B cell (primary cell): ENCODE measurements at places on chromosomes 5 and 9.
A peak's percentile ranks its signal among the peaks of the same experiment; 100 is the strongest.

DNA sequence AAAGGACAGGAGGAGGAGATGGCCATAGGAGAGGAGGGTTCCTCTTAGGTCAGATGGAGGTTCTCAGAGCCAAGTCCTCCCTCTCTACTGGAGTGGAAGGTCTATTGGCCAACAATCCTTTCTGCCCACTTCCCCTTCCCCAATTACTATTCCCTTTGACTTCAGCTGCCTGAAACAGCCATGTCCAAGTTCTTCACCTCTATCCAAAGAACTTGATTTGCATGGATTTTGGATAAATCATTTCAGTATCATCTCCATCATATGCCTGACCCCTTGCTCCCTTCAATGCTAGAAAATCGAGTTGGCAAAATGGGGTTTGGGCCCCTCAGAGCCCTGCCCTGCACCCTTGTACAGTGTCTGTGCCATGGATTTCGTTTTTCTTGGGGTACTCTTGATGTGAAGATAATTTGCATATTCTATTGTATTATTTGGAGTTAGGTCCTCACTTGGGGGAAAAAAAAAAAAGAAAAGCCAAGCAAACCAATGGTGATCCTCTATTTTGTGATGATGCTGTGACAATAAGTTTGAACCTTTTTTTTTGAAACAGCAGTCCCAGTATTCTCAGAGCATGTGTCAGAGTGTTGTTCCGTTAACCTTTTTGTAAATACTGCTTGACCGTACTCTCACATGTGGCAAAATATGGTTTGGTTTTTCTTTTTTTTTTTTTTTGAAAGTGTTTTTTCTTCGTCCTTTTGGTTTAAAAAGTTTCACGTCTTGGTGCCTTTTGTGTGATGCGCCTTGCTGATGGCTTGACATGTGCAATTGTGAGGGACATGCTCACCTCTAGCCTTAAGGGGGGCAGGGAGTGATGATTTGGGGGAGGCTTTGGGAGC lies 3.1 kb downstream of the EGR1 start:
- no peak for DNase-seq

DNA sequence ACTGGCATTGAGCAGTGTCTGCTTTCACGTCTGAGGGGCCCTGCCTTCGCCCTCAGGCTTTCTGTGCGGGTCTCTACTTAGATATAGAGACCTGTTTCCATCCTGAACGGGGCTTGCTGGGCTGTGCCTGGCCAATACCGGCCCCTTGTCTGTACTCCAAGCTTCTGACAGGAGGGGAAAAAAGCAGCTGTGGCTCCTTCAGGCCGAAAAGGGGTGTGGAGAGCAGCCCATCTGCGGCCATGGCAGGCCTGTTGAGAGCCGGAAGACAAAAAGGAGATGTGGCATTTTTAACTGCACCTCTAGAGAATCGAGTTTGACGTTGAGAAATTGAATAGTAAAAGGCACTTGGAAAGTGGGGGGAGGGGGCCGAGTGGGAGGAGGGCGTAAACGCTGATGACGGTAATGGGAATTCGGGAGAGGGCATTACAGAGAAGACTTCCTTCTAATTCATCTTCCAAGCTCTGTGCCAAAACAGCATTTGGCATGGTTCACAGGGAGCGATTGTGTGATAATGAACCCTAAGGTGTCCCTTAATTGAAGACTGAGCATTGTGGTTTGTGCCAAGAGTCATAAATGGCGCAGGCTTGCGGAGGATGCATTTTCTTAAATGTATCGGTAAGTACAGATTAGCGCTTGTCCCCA lies 25.1 kb upstream of the PRDM12 start:
- DNase-seq, result no peak

DNA sequence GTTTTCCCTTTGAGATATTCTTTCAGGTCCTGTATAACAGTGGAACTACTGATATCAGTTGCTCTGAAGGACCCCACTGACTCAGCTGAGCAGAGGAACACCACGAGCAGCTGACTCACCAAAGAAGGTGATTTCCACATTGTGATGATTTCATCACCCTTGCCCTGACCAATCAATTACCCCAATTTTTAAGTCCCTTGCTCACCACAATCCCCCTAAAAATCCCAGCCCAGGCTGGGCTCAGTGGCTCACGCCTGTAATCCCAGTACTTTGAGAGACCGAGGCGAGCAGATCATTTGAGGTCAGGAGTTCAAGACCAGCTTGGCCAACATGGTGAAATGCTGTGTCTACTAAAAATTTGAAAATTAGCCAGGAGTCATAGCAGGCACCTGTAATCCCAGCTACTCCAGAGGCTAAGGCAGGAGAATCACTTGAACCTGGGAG lies 125.3 kb upstream of the ABCA1 start:
- DNase-seq, result no peak

- DNase-seq, result no peak
These were observed 15.2 kb downstream of the SRFBP1 start for GRCh38 chr5:121976979-121977378.

DNA sequence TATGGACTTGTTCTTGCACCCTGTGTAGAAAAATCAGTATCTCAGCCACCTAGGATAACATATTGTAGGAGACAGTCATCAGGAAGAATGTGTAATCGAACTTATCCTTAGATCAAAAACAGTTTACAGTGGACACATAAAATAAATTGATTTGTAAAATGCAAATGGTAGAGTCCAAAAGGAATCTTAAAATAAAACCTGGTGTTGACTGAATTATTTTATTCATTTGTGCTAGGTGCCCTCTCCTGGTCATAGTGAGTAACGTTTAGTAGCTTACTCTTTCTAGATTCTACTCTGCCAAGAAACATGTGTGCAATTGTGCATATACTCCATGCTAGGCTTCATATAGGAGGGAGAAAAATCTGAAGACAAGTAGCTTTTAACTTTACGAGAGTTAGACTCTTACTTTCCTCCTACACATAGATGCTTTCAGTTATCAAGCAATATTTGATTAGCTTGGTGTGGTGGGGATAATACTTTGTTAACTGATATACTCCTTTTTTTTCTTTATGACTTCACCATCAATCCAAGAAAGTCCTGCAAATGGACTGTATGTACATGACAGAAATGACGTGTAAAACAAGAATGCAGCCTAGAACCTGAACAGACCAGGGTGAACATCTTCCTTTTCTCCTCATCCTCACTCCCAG lies 23.7 kb upstream of the LOX start:
- DNase-seq, result peak; percentile 5

- no peak for DNase-seq
These were observed 25.8 kb downstream of the FBXL7 start for GRCh38 chr5:15525703-15526275.

GRCh38 chr9:130501639-130502038 lies 56.9 kb downstream of the ASS1 start:
- DNase-seq, result no peak

GRCh38 chr5:92885950-92886349 lies 695.1 kb downstream of the NR2F1-AS1 start:
- DNase-seq, result no peak

GRCh38 chr5:75367401-75367800 lies 30.4 kb downstream of the HMGCR start:
- DNase-seq, result no peak

DNA sequence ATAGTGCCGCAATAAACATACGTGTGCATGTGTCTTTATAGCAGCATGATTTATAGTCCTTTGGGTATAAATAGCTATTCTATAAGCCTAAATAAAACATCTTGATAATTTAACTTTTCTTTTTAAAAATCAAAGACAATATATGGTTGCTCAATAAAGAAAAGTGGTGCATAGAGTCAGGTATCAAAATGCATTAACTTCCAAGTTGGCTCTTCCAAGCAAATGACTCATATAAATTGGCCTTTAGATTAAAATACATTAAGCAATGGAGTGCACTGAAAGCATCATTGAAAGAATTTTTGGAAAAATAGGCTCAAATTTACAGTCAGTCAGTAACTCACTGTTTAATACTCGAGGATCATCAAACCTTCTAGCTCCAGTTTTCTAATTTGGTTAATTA lies 106.6 kb downstream of the PLCXD3 start:
- DNase-seq, result no peak

DNA sequence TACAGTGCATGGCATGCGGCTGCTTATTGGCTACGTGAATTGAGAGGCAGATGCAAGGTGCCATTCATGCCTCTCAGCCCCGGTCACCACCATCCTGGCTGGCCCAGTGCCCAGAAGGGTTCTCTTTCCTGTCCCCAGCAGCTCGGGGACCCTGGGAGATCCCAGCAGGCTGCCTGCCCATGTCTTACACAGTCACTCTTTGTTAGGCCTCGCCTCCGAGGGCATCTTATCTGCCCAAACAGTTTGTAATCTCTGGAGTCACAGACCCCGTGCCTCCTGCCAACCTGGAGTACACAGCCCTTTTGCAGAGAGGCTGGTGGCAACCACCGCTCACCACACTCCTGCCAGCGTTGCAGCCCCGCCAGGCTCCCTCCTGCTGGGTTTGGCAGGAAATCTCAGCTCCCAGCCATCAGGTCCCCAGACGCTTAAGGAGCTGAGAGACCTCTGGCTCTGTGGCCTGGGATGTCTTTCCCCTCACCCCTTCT lies 7.0 kb upstream of the AK1 start:
- peak; percentile 10 for DNase-seq

- DNase-seq, result no peak
These were observed 105.1 kb upstream of the SMIM23 start for GRCh38 chr5:171680485-171680884.

GRCh38 chr9:124384846-124385245 lies 30.4 kb downstream of the PSMB7 start:
- DNase-seq, result no peak

DNA sequence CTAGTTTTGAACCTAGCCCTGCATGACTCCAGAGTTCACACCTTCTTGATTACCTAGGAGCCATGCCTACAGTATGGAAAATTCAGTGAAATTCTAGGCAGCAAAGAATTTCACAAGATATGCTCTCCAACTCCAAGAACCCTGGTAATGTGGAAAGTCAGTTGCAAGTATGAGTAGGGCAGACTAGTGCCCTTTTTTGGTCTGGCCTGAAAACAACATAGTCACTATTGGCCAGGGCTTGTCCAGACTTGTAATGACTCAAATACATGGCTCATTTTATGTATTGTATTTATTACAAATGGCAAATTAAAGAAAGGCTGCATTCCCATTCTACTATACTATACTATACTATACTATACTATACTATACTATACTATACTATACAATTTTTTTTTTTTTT lies 160.4 kb downstream of the ESM1 start:
- DNase-seq, result no peak

DNA sequence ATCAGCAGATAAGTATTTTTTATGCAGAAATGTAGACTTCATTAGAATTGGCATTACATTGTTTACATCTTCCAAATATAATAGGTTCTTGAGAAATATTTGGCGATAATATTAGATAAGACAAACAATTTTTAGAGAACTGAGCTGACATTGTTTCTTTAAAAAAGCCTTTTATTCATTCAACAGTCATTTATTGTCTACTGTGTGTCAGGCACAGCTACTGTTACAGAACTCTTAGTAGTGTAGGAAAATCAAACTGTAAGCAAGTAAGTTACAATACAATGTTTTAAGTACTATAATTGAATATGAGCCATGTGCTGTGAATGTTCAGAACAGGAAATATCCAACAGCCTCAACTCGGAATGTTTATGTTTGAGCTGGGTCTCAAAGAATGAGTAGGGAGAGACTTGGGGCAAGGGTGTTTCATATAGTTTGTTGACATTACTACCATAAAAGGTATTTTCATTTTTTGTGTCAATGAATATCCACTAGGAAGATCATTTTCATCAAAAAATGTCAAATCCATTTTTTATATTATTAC lies 114.0 kb downstream of the CDC42SE2 start:
- no peak for DNase-seq
